Stimulated activated naive CD4-positive, alpha-beta T cell (primary cell): ENCODE measurements at places on chromosomes 11 and 22.

GRCh38 chr11:61617515-61617914 lies 36.6 kb upstream of the SYT7 start:
- DNase-seq: no peak

DNA sequence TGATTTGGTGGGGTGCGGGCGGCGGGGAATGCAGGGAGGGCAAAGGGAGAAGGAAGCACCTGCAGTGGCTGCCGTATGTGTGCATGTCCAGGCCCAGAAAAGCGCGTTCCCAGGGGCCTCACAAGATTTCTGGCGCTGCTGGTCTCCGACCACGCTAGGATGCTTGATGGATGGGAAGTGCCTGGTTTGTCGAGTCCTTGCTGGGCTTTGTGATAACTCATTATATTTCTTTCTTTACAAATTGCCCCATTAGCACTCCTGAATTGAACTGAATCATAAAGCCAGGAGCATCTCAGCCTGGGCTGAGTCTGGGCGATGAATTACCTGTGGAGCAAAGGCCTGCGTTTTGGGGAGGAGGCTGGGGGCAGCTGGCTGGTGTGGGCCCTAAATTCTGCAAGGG lies 69.2 kb upstream of the LMO1 start:
- DNase-seq: no peak

DNA sequence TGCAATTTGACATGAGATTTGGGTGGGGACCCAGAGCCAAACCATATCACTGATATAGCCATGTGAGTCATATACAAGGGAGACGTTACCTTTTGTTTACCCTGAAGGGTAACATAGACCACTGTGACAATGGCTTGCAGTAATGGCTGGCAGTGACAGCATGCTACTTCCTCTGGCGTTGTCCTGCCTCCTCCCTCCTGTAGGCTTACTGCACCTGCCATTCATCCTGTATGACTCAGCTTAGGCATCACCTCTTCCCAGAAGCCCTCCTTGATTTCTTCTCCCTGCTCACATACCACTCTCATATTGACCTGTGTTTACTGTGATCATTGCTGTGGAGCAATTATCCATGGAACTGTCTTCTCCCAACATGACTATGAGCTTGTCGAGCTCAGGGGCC lies 12.0 kb upstream of the PVALB start:
- no peak for DNase-seq

- no peak for DNase-seq
Observed at GRCh38 chr11:121119440-121119839, 18.4 kb downstream of the TECTA start.

- no peak for DNase-seq
Observed at GRCh38 chr11:68891351-68891948, 12.2 kb downstream of the MRPL21 start.
